Mesenteric fat pad (tissue), 1 donor: ENCODE measurements at places on chromosomes 3 and 15.

GRCh38 chr15:42064271-42064670 lies 30.1 kb downstream of the PLA2G4D start:
- DNase-seq = no peak

GRCh38 chr3:152874896-152875749 lies 40.2 kb downstream of the P2RY1 start:
- no peak for DNase-seq

DNA sequence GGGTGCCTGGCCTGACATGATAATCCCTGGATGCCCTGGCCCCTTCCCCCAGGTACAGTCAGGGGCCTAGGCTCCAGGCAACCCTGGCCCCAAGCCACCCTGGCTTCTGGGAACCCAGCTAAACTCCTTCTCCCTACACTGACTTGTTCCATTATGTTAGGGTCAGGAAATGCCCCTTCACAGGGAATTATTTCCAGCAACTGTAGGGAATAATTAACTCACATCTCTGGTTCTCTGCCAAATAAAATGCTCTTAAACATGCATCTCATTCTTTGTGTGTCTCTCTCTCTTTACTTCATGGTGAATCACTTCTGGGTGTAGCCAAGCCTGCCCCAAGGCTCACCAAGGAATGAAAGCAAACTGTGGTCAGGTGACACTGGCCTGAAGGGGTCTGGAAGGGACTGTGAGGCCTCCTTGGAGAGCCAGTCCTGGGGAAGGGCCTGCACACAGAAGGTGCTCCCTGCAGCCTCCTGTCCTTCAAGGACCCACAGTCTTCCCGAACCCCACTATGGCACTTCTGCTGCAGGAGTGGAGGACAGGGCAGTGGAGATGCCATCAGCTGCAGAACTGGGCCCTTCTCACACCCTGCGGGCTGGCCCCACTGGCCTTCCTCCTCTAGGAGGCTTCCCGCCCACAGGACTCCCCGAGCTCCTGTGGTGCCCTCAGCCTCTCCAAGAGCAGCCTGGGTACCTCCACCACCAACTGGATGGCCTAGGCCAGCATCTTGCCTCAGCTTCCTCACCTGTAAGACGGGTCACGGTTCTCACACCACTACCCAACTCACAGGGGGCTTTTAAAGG lies 17.6 kb downstream of the TKT start:
- no peak for DNase-seq

- DNase-seq = no peak
These were observed 13.8 kb upstream of the FAH start for GRCh38 chr15:80138961-80139360.

DNA sequence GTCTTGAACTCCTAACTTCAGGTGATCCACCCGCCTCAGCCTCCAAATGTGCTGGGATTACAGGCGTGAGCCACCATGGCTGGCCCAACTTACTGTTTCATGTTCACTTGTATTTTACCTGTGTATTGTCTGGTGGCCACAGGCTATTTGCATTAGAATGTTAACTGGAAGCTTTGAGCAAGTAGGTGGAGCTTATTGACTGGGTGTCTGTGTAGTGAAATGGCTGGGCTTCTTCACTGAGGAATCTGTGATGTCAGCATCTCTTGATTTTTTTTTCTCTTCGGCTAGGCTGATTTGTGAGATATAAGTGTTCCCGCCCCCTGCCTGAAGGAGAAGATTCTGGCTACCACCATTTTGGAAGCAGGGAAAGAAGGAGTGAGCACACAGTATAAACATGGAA lies 237.8 kb upstream of the PEX5L start:
- no peak for DNase-seq

DNA sequence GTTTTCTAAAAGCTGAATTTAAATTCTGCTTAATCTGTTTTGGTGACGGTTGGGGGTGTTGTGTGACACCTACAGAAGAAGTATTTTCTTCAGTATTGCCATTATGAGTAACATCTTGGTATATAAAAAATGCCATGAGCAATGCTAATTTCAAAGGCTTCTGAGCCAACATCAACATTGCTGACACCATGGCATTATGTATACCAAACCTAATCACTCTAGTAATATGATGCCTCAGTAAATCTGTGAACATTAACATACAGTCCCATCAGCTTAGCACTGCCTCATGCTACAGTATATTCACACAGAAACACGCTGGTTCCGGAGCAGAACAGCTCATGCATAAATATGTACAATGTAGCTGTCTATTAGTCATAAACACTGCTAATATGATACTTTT lies 75.8 kb downstream of the ZPLD1 start:
- no peak for DNase-seq

DNA sequence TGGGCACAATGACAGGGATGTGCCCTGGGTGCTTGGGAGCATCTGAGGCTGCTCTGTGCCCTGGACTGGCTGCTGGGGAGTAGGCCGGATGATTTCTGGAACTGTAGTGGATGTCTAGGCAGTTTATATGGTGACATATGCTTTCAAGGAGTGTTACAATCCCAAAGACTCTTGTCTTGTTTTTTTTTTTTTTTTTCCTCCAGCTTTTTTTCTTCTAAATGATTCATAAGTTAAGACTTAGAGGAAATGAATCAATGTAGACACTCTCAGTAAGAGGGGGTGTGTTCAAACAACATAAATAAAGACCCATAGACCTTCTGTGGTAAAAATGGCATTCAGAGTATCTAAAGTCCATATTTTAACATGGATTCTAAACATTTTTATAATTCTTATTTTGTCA lies 706.1 kb upstream of the GOLIM4 start:
- no peak for DNase-seq

DNA sequence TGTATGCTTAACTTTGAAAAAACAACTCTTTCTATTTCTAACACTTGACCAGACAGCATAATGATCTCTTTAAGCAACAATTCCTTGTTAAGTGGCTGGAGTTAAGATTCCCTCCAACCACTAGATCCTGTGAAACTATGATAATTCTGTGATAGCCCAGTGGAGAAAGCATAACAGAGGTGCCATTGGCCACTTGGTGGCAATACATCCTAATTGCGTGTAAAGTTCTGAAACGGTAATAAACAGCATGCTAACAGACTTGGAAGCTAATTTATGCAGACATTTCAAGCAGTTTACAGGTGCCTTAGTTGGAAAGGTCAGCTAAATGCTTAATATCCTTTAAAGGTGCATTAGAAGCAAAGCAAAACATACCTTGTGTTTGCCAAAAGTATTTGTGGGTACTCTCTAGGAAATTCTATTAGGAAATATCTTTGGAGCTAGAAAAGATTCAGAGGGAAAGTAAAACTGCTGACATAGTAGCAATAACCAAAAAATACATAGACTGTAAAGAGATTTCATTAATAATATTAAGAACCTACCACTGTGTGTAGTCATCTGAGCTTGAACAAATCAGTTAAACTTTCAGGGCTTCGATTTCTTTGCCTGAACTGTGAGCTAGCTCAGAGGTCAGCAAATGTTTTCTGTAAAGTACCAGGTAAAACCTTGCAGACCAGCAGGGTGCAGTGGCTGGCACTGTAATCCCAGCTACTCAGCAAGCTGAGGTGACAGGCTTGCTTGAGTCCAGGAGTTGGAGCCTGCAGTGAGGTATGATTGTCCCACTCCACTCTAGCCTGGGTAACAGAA lies 19.0 kb upstream of the CSTA start:
- DNase-seq = no peak

- DNase-seq = no peak
These were observed 163.5 kb downstream of the IMPG2 start for GRCh38 chr3:101156787-101157345.

DNA sequence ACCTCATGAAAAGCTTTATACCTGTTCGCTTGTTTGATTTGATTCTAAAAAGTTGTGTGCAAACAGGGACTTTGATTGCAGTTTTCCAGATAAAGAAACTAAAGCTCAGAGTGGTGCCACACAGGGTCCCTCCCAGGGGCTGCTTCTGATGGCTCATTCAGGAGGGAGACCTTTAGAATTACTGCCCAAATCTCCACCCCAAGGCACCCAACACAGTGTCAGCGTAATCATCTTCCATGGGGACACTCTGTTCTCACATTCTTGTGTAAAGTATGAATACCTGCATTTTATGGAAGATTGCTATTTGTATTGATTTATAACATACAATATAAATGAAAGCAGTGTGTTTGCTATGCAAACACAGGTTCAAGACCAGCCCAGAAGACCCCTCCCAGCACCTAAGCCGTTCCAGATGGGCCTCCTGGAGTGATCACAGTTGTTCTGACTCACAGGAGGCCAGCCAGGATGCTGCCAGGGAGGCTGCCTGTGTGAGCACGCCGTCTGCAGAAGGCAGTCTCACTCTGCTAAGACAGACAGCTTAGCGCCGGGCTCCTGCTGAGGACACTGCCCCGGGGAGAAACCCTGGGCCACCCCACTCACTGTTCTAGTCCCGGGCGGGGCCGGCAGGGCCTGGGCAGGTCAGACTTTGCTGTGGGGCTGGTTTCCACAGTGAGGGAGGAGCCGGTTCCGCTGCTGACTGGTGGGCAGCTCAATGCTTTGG lies 185.6 kb downstream of the FAM43A start:
- DNase-seq = peak; percentile 91

DNA sequence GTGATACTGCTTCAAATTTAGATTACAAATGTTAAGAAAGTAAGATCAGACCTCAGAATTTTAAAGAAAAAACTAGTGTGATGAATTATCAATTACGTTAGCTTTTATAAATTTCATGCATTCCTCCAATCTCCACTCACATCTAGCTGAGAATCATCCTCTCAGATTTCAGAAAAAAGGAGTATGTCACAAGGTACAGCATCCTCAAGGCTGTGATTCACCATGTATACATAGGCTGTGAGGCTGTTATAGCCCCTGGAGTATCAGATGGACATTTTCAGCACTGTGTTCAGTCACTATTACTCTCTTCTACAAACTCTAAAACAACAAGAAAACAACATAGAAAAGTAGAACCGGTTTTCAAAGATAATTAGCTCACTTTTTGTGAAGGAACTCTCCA lies 214.4 kb downstream of the PCCB start:
- DNase-seq = no peak

GRCh38 chr15:69908060-69908459 lies 189.7 kb downstream of the TLE3 start:
- DNase-seq = no peak

DNA sequence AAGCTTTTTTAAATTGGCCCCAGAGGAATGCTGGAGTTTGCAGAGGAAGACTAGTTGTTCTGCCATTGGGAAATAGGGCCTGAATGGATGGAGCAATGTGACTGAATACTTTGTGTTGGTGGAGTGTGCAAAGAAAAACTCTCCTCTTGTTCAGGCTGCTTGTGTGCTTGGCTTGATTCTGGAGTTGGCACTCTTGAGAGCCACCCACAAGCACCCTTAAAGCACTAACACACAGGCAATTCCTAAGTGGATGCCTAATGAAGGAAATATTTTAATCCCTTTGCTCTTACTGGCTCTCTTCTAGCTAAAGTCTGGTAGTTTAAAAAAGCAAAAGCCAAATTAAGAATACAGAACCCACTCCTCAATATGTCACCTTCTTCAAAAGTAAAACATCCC lies 304.4 kb upstream of the C2CD4B start:
- DNase-seq = no peak

GRCh38 chr15:90035095-90035839 lies 34.1 kb downstream of the ZNF710 start:
- no peak for DNase-seq

- DNase-seq = no peak
These were observed 75.1 kb downstream of the CCK start for GRCh38 chr3:42190701-42191442.

- no peak for DNase-seq
These were observed 15.4 kb downstream of the TMOD3 start for GRCh38 chr15:51844747-51845426.

DNA sequence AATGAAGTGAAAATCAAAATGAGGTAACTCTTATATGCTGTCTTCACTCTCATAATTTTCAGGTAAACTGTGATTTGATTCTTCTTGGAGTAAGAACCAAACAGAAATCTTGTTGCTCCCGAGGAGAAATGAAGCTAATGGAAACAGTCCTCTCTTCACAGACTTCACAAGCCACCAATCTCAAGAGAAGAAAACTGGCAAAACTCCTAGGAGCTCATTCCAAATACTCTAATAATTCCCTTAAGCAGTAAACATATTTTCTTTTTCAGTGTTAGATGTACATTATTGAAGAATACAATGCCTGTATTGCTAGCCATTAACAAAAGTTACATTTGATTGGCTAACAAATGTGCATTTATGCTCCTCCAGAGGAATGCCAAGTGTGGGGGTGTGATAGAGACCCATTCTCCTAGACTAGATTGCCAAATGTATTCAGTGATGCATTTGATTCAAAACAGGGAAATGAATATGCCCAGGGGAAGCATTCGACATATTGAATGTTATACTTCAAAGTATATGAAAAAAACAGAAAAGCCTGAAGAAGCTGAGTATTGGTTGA lies 11.8 kb upstream of the RIOX2 start:
- DNase-seq = no peak

GRCh38 chr3:113277941-113278598 lies 66.7 kb downstream of the BOC start:
- no peak for DNase-seq

- no peak for DNase-seq
These were observed 21.3 kb downstream of the SLC35A5 start for GRCh38 chr3:112583105-112583504.

GRCh38 chr3:100606894-100607512 lies 2.4 kb upstream of the ADGRG7 start:
- DNase-seq = no peak
